ENCODE measurements at places on chromosomes 2 and 18.
A peak's percentile ranks its signal among the peaks of the same experiment; 100 is the strongest.

GRCh38 chr18:10261344-10262276, 192.8 kb upstream of the APCDD1 start:
- DNase-seq: peak; percentile 27

- DNase-seq: peak; percentile 7
These were observed 101.2 kb downstream of the ZNF236 start for GRCh38 chr18:76923485-76924085.

DNA sequence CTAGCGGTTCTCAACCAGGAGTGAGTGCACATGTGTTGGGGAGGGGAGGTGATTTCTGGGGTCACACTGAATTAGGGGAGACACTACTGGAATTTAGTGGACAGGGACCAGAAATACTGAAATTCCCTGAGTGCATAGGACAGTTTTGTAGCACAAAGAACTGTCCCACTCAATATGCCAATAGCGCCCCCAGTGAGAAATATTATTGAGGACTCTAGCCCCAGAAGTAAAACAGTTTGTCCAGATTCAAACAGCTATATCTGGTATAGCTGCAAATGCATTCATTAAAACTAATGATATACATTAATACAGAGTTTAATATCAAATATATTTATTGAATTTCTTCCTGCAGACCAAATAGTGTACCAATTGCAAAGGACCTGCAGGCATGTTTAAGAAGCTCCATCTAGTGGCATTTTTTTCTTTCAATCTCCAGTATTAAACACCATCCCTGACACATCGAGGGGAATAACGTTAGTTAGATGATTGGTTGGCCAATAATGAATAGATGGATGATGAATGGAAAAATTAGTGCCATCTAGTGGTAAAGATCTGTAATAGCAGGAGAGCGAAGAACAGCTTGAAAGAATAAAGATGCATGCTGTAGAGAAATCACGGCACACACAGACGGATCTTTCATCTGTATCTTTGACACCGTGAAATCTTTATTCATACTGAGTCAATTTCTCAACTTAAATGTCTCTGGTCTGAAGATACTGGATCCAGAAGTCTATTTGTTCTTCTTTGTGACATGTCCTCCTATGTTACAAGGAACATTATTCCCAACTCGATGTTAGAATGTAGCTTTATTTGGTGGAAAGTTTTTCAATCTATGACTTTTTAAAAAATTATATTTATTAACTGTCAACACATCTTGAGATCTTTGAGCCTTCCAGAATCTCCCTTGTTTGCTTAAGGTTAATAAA, 62.5 kb downstream of the DHRS9 start:
- peak; percentile 50 for DNase-seq

DNA sequence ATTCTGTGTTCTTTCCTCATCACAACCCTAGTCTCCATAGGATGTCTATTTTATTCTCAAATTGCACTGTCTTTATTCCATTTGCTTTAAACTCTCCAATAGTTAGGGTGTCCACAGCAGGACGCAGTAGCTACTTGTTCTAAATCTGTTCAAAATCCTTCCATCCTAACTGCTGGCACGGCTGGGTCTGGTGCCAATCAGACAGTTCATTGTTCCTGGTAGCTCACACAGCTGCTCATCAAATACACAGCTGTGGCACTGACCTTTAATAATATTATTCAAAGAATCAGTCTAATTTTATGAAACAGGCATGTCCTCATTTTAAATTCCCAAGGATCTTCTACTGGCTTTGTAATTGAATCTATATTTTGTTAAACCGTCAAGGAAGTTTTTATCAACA, 59.7 kb upstream of the TMEFF2 start:
- DNase-seq: no peak

DNA sequence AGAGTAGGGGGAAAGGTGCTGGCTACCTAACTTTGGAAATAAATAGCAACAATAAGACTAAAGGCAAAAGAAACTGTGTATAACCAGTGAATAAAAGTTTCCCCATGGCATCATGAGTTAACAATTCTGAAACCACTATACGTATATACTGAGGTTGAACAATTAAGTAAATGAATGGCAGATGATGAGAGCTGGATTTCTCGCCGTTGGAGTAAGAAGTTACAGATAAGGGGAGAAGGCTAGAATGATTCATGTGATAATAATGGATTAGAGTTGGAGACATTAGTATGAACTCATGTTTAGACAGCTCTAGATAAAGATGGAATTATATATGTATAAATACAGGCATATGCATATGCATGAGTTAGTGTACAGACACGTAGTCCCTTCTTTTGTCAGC, 152.7 kb downstream of the UBR3 start:
- no peak for DNase-seq

DNA sequence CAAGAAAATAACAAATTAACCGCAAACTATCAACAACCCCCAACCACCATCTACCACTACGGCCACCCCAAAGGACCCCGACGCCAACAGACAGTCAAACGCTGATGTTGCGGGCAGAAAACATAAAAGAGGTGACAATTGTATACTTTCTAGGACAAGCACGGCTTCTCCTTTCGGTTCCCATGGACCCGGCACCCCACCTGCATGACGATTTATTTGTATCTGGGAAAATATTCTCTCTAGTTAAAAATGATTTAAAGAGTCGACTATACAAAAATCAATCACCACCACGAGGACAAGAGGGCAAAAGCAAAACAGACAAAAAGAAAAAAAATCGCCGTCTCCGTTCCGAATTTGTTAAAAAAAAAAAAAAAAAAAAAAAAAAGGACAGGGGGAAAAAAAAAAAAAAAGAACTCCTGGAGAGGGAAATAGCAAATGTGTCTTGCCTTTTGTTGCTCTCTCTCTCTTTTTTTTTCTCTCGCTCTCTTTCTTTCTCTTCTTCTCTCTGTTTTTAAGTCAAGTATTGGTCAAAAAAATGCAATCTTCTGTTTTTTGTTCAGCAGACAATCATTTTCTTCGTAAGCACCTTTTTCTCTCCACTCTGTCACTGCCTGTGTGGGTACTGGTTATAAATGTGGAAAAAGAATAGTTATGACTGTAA, 3.6 kb downstream of the SIX3 start:
- no peak for DNase-seq

DNA sequence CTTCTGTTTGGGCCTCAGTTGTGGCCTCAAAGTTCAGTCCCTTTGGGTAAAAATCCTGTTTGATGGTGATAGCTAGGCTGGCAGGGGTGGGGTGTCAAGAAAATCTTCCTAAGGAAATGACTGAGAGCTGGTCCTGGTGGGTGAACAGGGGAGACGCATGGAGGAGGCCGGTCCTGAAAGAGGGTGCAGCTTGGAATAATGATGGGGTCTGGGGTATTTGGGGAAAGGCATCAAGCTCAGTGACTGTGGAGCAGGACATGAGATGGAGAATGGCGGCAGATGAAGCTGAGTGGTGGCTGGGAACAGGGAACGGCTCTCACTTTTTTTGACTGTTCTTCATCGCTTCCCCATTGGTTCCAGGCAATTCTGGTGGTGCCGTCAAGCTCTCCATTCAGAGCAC, 140.7 kb upstream of the PKDCC start:
- DNase-seq: no peak

- DNase-seq: no peak
These were observed 9.5 kb upstream of the BCL2L11 start for GRCh38 chr2:111111101-111111755.

GRCh38 chr2:7210712-7211111, 293.5 kb downstream of the RNF144A start:
- peak; percentile 56 for DNase-seq

GRCh38 chr2:219614076-219614860, 13.2 kb upstream of the SLC4A3 start:
- no peak for DNase-seq

DNA sequence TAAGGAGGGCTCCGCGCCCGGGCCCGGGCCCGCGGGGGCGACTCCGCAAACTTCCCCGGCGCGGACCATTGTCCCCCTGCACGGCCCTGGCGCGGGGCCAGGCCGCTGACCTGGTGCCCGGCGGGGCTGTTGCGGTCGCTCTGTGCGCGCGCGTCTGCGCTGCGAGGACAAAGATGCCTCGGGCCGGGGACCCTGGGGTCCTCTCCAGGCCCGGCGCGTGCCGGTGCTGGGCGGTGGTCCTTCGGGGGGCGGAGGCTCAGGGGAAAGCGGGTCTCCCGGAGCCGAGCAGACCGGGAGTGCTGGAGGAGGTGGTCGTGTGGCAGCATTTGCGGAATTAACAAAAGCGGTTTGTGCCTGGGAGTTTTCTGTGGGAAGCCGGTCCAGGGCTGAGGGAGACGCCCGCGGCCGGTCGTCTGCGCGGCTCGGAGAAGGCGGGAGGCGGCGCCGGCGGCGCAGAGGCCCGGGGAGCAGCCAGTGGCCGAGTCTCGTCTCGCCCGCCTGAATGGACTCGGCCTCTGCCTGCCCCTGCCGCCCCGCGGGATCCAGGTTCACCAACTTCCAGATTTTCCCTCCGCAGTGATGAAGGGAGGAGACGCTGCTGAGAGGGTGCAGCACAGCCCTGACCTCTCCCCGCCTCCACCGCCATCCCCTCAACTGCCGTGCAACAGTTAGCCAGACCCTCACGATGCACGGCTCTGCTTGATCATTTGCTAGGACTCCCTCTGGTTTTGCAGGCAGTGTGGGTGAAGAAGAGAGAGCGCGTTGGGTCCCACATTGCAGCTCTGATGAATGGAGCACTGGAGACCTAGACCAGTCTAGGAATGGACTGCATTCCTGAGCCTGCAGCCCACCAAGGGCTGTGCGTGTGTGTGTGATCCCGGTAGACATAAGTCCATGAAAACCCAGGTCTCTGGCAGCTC, 705 bp downstream of the EFR3B start:
- DNase-seq: peak; percentile 80

- no peak for DNase-seq
These were observed 7.5 kb downstream of the SLC11A1 start for GRCh38 chr2:218389333-218390150.

DNA sequence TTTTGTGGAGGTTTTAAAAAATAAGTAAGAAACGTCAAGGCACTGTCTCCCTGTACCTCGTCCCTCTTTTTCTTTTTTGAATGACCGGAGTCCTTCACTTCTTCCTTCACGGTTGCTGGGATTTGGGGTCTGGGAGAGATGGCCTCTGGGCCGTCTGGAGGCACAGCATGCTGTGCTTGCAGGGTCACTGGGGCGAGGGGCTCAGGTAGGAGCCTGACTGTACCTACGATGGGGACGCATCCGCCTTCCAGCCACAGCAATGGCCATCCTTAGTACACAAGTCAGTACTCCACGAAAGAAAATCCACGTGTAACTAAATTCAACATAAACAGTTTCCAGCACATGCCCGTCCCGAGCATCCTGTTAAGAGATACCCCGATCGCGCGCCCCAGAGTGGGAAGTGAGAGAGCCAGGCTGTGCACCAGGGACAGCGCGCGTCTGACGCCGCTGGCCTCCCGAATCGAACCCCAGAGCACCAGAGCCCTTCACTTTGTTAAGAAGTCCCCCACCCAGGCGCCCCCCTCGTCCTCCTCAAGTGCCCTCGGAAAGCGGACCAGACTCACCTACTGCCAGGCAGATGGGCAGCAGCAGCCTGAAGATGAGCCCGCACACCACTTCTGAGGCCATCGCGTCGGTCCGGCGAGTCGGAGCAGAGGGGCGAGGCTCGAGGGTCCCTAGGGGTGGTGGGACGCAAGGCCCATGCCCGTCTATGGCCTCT, 1.2 kb downstream of the PIEZO2 start:
- DNase-seq: peak; percentile 22

GRCh38 chr18:63606526-63606925, 19.4 kb downstream of the SERPINB13 start:
- DNase-seq: peak; percentile 48

- DNase-seq: no peak
These were observed 292.8 kb upstream of the FBXO11 start for GRCh38 chr2:48199070-48199469.

DNA sequence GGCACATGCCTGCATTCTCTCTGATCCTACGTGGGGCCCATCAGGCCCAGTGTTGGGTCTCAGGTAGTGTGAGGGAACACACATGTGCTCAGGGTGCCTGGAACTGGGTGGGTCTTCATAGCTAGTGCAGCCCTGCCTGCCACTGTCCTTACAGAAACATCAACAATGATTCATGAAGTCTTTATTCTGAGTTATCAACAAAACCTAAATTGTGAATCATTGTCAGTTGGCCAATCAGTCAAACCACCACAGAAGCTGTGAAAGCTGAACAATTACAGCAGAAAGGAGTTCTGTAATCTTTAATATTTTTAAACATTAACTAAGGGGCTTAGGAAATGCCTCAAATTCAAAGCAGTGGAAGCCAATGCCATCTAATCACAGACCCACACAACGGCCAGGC, 82.8 kb upstream of the ZNF521 start:
- DNase-seq: no peak

DNA sequence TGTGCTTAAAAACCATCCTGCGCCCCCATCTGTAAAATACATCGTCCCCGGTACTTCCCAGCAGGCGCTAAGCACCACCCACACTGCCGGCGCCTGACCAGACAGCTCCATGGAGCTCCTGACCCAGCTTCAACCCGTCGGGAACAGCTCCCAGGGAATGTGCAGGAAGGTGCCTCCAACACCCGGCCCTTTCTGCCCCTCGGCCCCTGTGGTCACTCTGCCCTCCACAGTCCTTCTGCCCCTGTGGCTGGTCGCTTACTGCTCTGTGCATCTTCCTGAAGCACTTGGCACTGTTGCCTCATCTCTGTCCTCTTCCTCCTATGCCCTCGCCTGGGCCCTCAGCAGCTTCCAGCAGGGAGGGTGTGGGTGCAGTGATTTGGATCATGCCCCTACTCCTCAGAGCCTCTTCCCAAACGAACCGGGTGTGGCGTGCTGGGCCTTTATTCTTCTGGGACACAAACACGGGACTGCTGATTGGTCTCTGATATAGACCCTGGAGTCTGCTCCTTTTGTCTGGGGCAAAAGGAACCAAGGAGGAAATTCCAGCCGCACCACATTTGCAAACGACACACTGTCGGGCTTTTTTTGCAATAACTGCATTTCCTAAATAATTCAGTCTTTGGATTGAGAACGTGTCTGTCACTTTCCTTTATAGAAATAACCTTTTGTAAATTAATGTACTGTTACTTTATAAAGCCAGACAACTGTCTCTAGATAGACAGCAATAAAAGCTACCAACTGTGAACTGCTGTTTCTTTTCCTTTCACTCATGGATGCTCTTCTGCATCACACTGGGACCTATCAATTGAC, 65.9 kb downstream of the ADI1 start:
- DNase-seq: peak; percentile 15

- DNase-seq: peak; percentile 48
These were observed 102.4 kb upstream of the SCN1A start for GRCh38 chr2:166230024-166230723.

GRCh38 chr2:169012812-169013627, 18.1 kb downstream of the ABCB11 start:
- DNase-seq: no peak

- DNase-seq: no peak
These were observed 117.9 kb downstream of the SETBP1 start for GRCh38 chr18:44798433-44799048.

DNA sequence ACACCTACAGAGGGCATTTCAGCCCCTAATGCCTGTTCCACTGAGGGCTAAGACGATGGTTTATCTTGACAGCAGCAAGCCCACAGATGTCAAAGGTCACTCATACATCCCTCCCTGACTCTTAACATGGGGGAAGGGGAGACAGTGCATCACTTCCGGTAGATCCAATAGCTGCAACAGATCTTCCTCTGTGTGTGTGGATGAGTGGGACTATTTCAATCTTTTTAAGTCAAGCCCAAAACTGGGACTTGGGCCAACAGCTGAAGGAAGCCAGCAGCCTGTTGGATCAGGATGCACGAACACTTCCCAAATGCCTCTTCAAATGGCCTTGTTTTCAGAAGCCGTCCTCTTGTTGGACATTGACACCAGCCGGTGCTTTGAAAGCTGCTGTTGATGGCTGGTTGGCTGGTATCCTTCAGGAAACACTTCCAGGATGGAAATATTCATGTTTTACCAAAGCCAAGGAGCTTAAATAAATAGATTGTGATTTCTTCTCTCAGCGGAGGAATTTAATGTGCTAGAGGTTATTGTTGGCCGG, 59.2 kb downstream of the IL1R2 start:
- peak; percentile 76 for DNase-seq

GRCh38 chr2:140786585-140786984, 1344.2 kb downstream of the LRP1B start:
- no peak for DNase-seq
